ENCODE measurements at places on chromosomes 13 and 19.

DNA sequence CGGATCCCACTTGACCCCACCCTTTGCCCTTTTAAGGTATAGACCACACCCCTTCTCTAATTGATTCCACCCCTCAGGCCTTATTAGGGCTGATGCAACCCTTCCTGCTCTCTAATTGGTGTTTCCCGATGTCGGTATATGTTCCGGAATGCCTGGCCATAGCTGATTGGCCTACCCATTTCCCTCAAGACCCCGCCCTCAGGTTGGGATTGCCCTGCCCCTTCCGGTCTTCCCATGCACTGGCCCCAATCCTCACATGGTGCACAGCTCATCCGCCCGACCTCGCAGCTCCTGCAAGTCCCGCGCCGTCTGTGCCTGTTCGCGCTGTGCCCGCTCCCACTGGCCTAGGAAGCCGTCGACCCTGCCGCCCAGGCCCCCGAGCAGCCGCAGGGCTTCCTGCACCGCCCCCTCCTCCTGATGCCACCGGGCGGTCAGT is 18.1 kb downstream of the TSKS start:
- DNase-seq: no peak

GRCh38 chr13:30872685-30873461 is 33.2 kb upstream of the MEDAG start:
- peak; percentile 67 for DNase-seq

DNA sequence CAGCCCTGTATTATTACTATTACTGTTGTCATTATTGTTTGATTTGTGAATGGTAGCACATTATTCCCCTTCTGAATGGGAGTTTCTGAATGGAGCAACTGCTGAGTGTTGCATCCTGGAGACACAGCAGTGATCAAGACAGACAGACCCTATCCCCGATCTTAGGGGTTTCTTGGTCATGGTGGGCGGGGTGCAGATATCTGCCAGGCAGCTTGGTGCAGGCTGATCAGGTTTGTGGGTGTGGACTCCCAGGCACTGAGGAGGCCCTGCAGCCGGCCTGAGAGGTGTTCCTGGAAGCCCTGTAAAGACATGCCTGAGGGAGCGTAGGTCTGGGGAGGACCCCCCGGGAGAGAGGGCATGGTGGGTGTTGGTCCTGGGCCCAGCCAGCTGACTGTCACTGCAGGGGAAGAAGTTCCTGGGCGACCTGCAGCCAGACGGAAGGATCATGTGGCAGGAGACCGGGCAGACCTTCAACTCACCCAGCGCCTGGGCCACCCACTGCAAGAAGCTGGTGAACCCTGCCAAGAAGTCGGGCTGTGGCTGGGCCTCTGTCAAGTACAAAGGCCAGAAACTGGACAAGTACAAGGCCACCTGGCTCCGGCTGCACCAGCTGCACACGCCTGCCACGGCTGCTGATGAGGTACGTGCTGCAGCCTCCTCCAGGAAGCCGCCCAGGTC is 2.1 kb downstream of the MPND start:
- DNase-seq: no peak

DNA sequence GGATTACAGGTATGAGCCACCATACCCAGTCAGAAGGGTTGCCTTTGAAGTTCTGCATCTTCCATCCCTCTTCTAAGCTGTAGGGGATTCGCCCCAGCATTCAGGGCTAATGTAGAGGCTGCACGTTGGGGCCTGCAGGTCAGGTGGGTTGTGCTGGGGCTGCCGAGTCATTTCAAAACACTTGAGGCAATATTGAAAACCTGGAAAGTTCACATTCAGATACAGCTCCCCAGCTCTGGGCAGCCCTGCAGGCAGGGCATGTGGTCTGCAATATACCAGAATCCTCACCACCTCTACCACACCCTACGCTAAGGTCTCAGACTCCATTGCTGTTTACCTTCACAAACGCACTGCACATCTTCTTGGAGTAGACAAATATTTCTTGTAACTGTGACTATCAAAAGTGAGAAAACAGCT is 24.6 kb downstream of the CCNE1 start:
- DNase-seq: no peak

DNA sequence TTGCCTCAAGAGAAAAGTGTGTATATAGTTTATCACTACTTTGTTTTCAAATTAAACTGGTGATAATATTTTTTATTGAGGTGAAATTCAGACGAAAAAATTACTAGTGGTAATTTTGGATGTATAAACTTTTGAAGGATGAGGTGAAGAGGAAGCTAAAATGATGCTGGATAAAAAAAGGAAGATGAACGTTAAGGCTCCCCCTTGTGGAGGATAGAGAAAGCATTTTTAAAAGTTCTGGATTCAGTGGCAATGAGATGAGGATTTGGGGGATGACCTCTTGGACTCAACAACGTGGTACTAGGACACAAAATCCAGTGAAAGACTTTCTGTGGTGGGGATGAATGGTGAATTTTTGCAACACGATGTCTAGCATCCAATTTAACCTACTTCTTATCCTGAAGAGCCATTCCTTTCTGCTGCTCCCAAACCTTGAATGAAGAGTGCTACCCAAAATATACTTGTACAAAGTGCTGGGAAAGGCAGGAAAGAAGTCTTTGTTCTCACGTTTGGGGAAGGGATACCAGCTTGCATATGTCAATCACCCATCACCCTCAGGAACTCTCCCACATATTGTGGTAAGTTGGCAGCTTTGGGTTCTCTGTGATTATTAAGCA is 7.3 kb upstream of the SIGLEC5 start:
- peak; percentile 55 for DNase-seq

- no peak for DNase-seq
Measured at GRCh38 chr19:29302002-29302928, 89.3 kb upstream of the UQCRFS1 start.

GRCh38 chr19:5694956-5695648 is 5.0 kb downstream of the RPL36 start:
- DNase-seq: no peak

DNA sequence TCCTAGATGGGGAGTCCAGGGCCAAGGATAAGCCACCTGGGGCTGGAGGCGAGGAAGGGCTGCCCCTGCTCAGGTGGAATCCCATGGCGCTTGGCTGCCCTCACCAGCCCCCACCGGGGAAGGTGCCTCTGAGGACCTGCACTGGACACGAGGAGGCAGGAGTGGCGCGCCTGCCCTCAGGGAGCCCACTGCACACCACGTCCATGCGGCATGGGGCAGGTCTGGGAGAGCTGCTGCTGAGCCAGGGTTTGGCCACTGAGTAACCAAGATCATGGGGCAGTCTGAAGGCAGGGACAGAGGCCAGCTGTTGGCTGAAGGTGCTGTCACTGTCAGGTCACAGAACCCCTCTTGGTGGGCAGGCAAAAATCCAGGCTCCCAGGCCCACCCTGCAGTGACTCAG is 25.9 kb downstream of the ELAVL1 start:
- no peak for DNase-seq

- DNase-seq: no peak
Measured at GRCh38 chr13:110240943-110241342, 66.0 kb downstream of the COL4A1 start.

DNA sequence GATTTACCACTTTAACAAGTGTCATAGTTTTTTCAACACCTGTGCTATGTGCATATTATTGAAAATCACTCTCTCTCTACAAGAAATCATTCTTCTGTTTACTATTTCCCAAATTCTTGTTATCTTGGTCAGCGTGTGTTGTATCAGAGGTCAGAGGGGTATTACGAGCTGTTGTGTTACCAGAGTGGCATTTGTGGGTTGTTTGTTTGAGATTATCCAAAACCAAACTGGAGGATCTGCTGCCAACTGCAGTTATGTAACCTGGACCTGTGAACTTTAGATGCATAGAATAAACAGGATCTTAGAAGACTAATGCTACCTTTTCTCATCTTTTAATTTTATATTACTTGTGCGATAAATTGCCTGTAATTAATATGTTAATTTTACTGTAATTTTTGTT is 1751.4 kb upstream of the SPRY2 start:
- DNase-seq: no peak

DNA sequence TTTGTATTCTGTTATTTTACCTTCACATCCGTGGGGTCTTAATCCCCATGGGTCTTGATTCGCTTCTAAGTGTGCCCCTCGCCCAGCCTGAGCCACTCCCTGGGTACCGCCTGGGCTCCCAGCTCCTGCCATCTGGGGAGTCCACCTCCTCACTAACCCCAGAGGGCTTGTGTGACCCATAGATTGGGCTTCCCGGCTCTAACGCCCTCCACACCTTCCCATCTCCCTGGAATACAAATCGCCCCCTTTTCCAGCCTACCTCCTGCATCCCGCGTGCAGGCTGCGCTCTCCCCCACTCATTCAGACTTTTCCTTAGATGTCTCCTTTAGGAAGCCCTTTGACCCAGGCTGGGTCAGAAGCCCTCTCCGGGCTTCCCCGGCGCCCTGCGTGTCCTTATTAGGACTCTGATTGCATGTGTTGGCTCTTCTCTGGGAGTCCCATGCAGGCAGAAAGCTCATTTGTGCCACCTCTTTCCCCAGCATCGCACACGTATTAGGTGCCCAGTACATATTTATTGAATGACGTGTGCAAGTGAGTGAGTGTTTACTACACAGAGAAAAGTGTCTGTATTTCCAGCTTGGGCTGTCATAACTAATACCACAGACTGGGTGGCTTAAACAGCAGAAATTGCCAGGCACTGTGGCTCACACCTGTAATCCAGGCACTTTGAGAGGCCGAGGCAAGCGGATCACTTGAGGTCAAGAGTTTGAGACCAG is 757 bp downstream of the CCDC124 start:
- no peak for DNase-seq

- DNase-seq: peak; percentile 60
Measured at GRCh38 chr19:2227415-2228156, 8.5 kb downstream of the PLEKHJ1 start.

- DNase-seq: no peak
Measured at GRCh38 chr13:72639377-72639776, 88.1 kb downstream of the MZT1 start.

- DNase-seq: no peak
Measured at GRCh38 chr19:2806736-2807378, 12.8 kb upstream of the ZNF554 start.

- DNase-seq: no peak
Measured at GRCh38 chr19:2500841-2501261, 24.9 kb downstream of the GADD45B start.

- no peak for DNase-seq
Measured at GRCh38 chr19:16208847-16209665, 11.3 kb downstream of the AP1M1 start.

DNA sequence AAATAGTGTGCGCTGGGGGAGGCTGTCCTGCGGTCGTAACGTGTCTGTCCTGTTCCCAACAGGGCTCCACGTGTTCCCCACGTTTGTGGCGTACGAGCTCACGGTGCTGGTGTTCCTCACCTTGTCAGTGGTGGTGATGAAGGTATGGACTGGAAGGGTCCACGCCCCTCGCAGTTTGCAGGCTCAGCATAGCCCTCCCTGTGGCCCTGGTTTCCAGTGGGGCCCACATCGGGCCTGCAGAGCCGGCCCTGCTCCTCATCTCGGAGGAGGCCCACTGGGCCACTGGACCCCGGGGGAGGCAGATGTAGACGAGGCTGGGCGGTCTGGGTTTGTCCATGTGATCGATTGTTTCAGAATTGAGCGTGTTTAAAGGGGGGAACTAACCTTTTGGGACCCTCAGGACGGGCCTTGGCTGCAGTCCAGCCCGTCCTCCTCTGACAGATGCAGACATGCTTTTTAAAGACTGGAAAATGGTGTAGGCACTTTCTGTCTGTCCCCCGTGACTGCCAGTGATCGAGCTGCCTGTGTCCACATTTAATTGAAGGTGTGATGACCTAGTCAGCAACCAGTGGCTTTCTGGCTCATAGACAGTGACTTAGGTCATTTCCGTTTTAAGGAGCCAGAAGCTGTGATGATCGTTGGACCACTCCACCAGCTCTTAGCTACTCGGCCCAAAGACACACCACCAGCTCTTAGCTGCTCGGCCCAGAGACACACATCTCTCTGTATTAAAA is 37.1 kb upstream of the TFDP1 start:
- no peak for DNase-seq

GRCh38 chr13:112457081-112457480 is 80.9 kb downstream of the SPACA7 start:
- no peak for DNase-seq

DNA sequence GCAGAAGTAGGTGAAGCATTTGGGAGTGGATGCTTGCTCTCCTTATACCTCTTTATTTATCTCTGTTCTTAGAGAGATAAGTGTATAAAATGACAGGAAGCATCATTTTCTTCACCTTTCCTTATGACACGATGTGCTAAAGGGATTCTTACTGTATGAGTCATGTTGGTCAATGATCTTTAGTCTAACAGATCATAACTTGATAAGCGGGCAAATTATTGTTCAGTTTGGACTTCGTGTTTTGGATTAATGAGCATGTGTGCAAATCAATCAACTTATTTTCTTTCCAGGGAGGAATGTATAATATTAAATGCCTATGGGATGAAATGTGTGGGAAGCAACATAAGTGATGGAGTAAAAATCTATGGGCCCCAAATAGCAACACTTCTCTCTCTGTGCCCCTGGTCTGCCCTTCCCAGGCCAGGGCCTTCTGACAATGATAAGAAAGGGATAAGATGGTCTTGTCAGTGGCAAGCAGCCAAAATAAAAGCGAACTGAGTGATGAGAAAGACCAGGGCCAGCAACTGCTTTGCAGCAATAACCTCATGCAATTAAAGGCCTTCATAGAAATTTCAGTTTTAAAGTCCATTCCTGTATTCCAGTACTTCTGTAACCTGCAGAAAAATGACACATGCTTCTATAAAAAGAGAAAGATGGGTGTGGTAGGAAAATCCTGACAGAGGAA is 61.4 kb downstream of the SLC10A2 start:
- no peak for DNase-seq

DNA sequence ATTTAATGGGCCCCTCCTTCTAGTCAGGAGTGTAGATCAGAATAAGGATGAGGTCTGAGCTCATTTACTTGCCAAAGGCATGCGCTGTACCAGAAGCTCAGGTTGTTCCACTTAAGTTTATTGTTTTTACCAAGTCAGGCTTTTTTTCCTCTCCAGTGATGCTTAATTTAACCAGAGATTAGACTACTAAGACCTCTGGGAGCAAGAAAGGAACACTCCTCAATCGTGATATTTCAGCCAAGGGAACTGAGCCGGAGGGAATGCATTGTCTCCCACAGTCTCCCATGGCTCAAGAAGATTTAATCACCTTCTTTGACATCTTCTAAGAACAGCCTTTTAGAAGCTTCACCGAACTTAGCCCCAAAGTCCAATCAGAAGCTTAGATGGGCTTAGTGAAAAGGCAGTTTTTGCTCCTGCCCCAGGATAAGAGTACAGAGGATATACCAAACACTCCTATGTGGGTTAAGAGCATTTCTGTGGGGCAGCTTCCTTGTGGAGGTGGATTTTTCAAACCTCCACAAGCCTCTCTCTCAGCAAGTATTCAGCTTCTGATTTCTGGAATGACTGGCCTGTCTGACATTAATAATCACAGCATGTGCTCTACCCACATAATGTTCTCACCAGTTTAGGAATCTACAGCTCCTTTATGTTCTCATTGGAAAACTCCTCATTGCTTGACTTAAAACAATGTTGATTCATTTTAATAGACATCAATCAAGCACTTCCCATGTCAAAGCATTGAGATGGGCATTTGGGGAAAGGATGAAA is 322.7 kb downstream of the SUCLA2 start:
- no peak for DNase-seq

DNA sequence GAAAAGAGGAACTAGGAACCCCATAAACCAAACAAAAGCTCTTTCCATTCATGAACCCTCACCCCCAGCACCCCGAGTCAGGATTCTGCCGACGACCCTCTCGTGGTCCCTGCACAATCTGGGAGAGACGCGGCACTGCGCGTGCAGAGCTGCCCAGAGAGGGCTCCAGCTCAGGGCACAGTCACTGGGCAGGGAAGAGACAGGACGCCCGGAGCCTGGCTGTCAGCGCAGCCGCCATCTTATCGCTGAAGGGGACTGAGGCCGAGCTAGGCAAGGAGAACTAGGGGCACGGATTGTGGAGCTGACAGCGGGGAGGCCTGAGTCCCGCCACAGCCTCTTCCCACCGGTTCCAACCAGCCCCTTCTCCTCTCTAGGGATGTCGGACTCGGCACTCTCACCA is 349 bp downstream of the ZNF98 start:
- DNase-seq: no peak

Measured in CD14-positive monocyte (primary cell).